Suppressor macrophage treated with lipopolysaccharide for 1 hour (primary cell): ENCODE measurements at places on chromosomes 4 and X.
A peak's percentile ranks its signal among the peaks of the same experiment; 100 is the strongest.

- DNase-seq, result no peak
Observed at GRCh38 chr4:90486346-90486745, 359.2 kb downstream of the CCSER1 start.

- DNase-seq, result no peak
Observed at GRCh38 chr4:124694946-124695598, 17.5 kb downstream of the ANKRD50 start.

DNA sequence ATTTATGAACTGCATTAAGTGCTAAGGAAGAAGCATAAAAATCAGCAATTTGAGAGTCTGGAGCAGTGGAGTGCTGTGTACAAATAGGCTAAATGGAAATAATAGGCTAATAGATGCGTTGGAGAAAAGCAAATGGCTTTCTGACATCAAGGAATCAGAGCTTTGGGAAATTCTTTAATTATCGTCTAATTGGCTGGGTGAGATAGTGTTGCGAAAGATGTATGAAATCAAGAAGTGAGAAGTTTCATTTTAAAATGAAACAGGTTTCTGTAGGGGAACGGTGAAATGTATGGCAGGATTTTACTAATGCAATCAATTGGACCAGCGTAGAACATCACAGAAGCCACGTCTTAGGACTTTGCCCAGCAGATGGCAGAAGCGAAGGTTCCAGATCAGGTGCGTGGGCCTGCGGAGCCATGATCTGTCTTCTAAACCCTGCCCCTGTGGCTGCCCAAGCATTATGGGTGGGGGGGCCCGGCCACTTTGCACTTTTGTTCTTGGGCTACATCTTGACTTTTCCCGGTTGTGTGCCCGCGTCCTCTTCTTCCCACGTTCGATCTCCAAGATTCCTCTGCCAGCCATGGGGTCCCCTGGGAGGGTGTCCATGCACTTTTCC lies 118.5 kb upstream of the SHISA3 start:
- DNase-seq, result no peak

DNA sequence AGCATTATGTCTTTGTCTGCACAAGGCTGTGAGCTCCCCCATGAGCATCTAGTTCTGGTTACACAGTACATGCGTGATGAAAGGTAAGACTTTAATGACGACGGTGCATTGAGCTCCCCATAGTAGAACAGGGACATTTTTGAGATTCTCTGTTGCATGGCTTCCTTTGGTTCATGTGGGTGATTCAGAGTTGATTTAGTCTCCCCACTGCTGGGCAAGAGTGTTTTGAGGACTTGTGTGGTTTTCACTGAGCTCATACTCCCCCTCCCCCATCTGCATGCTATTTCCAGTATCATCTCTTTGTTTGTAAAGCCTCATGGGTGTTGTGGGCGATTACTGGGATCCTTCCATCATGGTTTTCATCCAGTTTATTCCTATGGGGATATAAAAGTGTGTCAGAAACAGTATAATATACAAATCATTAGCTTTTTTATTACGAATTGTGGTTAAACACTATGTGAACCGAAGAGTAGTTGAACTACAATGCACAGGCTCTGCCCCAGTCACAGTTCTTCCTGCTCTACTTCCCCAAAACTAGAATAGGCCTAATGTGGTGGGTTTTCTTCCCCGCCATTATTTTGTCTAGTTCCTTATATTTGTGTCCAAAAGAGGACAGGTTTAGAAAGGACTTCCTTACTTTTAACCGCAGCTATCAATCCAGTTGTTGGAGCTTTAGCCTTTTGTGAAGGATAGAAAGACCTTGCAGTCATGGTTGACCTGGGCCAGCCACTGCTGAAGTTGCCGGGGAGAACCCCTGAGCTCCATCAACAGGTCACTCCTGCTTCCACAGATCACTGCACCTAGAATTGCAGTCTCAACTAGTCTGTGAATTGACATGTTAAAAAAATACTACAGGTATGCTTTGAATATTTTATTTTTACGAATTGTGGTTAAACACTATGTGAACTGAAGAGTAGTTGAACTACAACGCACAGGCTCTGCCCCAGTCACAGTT lies 30.4 kb downstream of the KIT start:
- DNase-seq, result peak; percentile 35

DNA sequence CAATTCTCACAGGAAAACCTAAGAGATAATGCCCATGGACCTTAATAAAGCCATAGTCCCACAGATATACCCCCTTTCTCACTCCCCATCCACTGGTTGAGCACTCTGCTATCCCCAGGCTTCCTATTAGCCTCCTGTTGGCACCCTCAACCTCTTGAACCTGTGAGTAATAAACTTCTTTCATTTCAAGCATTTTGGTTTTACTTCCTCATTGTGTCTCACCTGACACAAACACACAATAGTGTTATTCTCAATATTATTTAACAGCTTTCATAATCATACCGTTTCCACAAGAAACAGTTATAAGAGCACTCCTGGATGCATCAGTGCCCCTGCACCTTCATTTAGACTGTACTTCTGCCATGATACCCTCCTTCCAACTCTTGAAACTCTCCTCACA lies 56.8 kb downstream of the TRPC5 start:
- no peak for DNase-seq
